ENCODE measurements at places on chromosomes 1 and 21.

- DNase-seq: no peak
Measured at GRCh38 chr1:18542351-18542750, 61.6 kb downstream of the KLHDC7A start.

DNA sequence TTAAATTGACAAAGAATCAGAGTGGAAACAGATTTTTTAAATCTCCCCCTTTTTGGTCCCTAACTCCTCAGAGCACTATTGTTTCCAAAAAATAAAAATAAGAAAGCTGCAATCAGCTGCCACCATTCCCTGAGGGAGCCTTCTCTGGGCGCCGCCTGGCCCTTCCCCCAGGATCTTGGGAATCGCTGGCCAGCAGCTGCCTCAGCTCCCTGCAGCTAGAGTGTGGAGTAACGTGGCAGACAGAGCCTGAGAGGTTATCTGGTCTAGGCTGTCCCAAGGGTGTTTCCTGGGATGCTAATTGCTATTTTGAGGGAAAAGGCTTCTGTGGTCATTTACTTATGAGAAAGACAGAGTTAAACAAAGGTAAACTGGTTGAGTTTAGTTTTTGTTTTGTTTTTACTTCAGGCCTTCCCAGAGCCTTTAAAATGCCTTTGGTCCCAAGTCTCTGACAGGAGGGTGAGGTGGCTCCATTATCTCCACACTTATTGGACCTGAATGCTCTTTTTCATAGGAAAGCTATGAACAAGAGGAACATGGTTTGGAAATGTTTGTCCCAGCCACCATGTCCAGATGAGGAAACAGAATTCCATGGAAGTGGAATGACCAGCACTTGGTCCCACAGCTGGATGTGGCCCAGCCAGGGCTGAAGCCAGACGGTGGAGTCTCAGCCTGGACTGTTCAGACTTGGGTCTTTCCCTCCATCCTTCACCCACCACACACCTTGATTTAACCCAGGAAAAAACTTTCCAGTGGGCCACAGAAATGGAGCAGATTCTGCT is 14.1 kb upstream of the KIAA1614 start:
- DNase-seq: no peak

DNA sequence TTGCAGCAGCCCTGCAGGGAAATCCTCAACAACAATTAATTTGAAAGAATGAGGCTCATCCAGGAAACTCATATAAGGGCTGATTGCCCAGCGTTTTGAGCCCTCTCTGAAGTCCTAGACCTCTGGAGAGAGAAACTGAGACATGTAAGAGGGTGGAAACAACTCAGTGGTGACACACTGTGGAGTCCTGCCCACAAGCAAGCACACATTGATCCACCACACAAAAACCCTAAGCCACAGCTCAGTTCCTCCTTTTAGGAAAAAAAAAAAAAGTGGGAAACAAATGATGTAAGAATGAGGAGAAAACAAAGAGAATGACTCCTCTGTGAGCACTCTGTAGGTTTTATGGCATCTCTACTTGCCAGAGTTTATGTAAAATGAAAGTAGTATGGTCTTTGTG is 22.9 kb upstream of the PLA2G5 start:
- DNase-seq: no peak

DNA sequence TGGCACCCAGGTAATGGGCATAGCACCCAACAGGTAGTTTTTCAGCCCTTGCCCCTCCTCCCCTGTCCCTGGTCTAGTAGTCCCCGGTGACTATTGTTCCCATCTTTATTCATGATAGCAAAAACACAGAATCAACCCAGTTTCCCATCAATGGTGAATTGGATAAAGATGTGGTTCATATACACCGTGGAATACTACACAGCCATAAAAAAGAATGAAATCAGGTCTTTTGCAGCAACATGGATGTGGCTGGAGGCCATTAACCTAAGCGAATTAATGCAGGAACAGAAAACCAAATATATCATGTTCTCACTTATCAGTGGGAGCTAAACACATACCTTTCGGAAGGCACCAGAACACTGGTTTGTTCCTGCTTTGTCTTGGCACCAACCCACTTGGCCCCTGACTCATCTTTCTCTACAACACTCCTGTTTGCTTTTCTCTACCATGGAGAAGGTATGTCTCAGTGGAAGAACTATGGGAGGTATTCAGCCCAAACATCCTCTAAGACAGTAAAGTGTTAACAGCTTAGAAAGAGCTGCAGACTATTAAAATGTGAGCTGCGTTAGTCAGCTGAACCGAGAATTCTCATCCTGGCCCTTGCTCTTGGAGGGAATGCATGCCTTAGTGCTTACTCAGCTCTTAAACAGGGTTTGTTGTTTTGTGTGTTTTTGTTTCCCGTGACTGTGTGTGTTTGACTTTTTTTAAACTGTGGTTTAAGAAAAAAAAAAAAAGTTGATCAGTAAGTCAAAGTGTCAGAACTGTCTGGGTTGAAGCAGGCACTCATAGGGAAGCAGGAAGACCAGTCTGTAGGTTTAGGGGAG is 203.0 kb downstream of the TOMM20 start:
- DNase-seq: no peak
